ENCODE measurements at places on chromosomes 6 and 20.

DNA sequence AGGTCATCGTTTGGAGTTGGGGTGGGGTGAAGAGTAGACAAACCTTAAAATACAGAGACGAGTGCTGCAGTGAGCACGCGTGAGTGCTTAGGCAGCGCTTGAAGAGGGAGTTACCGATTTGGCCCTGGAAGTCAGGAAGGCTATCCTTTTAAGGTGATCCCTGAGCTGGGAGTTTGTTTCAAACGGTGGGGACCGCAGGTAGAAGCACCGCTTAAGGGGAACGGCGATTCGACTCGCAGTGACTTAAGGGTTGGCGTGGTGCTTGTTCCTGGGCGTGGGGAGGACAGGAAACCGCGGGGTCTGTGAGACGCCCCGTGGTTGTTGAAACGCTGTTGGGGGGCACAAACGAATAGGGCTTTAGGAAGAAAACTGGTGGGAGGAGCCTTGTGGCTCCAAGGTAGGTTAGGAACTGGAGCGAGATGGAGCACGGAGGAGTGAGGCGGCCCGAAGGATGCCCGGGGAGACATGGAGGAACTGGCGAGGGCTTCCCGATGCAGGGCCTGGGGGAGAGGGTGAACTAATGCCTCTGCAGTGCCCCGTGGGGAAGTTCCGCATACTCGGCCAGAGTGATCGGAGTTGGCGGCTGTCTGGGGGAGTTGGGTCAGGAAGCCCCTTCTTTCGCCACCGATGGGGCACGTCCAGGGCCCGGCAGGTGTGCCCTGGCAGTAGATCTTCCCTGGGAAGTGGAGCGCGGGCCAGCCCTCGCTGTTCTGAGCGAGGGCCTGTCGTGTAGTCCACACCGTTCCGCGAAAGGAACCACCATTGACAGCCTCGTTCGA is 1.3 kb upstream of the CDYL start:
- DNase-seq = no peak

DNA sequence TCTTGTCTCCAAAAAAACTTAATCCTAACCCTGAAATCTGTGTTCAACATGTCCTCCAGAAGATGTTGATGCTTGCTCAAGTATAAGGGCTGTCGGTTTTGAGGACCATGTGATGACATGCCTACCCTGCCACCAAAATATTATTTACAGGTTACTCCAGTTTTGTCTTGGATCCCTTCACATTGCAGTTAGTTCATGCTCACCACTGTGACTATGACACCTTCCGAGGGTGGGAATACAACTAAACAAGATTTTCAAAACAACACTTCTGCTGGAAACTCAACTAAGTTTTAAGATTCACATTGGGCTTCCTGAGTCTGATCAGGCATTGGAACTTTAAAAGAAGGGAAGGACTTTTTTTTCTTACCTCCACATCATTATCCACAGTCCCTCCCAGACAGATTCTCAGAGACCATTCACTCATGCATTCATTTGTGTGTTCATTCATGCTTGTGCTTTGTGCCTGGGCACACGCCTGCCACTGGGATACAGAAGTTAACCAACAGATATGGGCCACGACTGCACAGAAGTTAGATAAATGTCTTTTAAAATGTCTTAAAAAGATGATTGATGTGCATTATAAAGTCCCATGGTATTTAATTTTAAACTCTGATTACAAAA is 118.7 kb upstream of the GJE1 start:
- no peak for DNase-seq

DNA sequence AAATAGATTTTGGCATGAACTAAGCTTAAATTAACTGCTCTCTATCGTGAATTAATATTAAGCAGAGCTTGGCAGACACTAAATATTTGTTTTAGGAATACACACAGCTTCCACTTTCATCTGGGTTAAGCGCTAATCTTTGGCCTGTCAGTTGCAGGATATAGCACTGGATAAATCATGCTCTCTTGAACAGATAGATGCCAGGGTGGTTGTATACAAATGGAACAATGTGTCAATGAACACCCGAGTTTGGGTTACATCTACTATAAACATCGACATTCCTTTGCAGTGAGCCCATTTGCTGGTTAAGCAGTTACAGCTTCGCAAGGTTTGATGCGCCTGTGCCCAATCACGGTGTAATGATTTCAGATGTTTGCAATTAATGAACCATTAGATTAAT is 338.2 kb upstream of the ZFP64 start:
- DNase-seq = no peak

DNA sequence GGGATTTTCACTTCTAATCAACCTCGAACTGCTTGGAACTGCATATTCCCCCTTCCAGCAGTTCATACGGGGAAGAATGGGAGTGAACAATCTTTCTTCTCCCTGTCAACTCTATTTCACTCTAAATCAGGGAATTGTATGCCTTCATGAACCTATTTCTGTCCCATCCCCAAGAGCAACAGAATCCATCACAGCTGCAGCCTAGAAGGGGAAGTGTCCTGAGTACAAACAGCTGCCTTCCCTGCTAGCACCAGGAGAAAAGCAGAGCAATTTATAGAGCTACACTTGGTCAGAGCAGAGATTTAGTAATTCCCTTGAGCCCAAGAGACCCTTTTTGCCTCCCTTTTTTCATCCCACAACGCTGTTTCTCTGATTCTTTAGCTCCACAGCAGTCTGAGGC is 208.4 kb downstream of the ADGRG6 start:
- DNase-seq = no peak

- DNase-seq = no peak
These were observed 13.4 kb upstream of the SMIM8 start for GRCh38 chr6:87308970-87309369.

GRCh38 chr6:15153191-15153590 is 92.7 kb upstream of the JARID2 start:
- no peak for DNase-seq

GRCh38 chr6:11645016-11645415 is 107.5 kb downstream of the TMEM170B start:
- DNase-seq = no peak

GRCh38 chr6:113137426-113137825 is 719.7 kb upstream of the MARCKS start:
- DNase-seq = no peak

DNA sequence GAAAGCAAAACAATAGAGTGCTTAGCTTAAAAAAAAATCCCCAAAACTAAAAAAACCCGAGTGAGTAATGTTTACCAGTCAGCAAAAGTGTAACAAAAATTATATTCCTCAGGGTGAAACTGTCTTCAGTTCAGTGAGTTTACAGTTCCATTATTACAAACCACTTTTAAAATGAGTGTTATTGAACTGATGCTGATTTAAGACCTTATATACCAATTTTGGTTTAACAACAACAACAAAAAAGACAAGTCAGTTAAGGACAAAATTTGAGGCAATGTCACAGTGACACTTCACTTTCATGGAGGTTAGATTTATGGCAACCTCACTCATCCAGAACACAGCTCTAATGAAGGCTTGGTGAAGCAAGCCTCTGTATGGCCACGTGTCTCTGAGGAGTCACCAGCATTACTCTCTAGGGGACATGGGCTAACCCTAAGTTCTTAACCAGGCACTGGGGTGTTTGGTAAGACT is 630.8 kb downstream of the PHF3 start:
- DNase-seq = no peak

GRCh38 chr20:21504323-21504722 is 9.5 kb downstream of the NKX2-2 start:
- DNase-seq = no peak

- no peak for DNase-seq
These were observed 2.8 kb downstream of the CDH22 start for GRCh38 chr20:46305331-46305972.

DNA sequence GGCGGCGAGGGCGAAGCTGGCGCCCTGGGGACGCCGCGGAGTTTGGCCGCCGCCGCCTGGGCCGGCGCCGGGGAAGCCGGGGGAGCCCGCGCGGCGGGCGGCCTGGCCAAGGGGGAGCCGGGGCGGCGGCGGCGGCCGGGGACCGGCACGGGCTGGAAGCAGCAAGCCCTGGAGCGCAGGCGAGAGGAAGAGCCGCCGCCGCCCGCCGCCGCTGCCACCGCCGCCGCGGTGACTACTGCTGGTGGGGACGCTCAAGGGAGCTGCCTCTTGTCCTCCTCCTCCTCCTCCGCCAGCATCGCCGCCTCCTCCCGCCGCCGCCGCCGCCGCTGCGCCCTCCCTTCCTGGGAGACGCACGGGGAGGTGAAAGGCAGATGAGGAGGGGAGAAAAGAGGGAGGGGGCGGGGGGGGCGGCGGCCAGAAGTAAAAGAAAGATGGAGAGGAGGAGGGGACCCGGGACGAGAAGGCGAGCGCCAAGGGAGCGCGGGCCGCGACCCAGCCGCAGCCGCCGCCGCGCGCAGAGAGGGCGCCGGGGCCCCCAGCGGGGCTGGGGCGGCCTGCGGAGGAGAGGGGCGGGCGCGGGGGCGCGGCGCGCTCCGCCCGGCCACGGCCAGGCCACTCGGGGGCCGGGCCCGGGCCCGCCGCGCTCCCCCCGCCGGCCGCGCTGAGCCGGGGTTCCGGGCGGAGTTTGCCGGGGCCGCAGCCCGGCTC is 846 bp downstream of the PDE10A start:
- no peak for DNase-seq

DNA sequence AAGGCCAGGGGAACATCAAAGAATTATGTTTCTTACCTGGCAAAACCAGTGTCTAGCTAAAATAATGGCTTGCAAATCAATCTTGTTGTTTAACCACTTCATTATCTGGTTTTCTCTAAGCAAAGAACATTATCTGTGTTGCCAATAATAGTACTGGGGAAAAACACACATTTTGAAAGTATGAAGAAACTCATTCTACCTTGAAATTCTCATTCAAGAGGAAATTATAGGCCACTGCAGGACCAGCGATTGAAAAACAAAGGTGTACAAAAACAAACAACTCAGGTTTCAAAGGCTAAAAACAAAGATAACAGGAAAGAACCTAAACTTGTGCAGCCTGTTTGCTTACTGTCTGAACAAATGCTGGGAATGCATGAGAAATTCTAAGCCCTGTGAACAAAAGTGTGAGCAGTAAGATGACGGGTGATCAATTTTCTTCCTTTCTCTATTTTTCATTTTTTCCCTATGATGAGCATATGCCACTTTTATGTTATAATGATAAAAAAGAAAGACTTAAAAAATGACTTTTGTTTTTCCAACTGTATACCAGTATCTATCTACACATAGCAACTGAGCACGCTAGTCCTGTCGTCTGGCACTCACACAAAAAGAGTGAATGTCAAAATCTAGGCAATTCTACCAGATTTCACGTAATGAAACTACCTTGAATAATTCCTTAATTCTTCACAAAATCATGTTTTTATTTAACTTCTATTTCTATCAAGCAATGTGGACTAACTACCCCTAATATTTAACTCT is 117.9 kb downstream of the SGK1 start:
- peak; percentile 98 for DNase-seq

- no peak for DNase-seq
These were observed 57.1 kb downstream of the PSMG4 start for GRCh38 chr6:3315841-3316240.

- DNase-seq = no peak
These were observed 12.8 kb upstream of the NUP153 start for GRCh38 chr6:17719323-17720041.

GRCh38 chr6:146868671-146869209 is 270.0 kb downstream of the ADGB start:
- no peak for DNase-seq

- DNase-seq = peak; percentile 12
These were observed 21.8 kb downstream of the PKHD1 start for GRCh38 chr6:52065621-52066020.

DNA sequence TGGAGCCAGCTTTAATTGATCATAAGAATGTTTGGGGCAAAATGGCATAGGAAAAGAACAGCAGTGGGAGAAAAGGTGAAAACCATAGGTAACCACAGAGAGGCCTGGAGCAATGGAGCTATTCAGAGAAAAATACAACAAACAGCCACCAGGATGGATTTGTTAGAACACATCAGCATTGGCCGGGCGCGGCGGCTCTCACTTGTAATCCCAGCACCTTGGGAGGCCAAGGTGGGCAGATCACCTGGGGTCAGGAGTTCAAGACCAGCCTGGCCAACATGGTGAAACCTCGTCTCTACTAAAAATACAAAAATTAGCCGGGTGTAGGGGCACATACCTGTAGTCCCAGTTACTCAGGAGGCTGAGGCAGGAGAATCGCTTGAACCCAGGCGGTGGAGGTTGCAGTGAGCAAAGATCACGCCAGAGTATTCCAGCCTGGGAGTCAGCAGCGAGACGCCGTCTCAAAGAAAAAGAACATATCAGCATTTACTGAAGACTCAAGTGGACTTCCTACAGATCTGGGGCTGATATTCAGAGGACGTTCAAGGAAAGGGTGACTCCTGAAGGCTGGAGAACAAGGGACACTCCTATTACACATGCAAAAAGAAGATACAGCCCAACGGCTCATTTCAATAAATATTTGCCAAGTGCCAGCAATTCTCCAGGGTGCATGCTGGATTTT is 20.2 kb downstream of the SNHG17 start:
- DNase-seq = no peak

GRCh38 chr6:53282741-53283140 is 66.0 kb downstream of the ELOVL5 start:
- DNase-seq = no peak

DNA sequence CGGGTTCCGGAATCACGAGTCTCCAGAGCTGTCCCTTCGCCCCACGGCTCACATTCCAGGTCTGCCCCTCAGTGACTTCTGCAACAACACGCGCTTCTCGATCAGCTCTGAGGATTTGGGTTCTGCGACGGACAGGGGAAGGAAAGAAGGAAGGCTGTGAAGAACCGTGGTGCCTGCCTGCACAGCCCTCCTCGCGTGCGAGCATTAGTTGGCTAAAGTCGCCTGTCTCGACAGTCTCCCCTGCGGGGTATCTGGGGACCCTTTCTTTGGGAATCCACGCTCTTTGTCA is 23.1 kb downstream of the VPS52 start:
- DNase-seq = no peak

DNA sequence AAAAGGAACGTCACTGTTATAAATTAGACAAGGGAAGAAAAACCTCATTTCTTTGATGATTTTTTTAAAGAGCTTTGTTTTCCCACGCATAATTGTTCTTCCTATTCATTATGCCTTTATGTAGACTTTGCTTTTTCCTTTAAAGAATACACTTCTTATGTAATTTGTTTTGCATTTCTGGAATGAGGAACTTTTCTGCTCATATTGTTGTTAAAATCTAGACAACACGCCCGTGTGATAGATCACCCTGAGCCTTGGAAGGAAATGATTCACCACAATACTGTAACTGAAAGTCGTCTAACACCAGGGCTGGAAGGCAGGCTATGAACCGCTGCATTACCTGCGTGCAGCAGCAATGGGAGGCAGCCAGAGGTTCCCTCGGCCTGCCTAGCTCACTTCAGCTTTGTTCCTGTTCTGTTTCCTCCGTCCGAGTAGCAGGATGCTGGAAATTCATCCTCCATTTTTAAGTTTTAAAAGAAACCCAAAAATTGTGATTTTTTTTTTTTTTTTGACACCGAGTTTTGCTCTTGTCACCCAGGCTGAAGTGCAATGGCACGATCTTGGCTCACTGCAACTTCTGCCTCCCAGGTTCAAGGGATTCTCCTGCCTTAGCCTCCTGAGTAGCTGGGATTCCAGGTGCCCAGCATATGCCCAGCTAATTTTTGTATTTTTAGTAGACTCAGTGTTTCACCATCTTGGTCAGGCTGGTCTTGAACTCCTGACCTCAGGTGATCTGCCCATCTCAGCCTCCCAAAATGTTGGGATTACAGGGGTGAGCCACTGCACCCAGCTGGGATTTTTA is 49.6 kb upstream of the ZNF217 start:
- no peak for DNase-seq

Data from HepG2 (cell line).